ENCODE measurements at places on chromosomes 6 and 20. TPM values are rescaled to one million over a fixed set of nuclear protein-coding genes. Genes with fewer than 3 reads are reported as not detected.

- DNase-seq = no peak
These were observed 452.8 kb downstream of the RFPL4B start for GRCh38 chr6:112799889-112800288.

DNA sequence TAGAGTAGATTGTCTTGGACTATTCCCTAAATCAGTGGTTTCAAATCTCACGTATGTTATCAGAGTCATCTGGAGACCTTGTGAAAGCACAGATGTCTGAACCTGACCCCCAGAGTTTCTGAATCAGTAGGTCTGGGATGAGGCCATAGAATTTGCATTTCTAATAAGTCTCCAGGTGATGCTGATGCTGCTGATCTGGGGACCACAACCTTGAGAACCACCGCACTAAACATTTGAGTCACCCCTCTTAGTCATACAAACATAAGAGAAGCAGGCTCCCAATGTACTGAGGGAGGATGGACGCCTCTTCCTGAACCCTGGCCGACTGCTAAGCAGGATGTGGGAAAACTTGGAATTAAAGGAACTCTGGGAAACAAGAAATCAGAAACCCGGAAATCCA lies 187.8 kb upstream of the PRDM1 start:
- DNase-seq = peak; percentile 43

DNA sequence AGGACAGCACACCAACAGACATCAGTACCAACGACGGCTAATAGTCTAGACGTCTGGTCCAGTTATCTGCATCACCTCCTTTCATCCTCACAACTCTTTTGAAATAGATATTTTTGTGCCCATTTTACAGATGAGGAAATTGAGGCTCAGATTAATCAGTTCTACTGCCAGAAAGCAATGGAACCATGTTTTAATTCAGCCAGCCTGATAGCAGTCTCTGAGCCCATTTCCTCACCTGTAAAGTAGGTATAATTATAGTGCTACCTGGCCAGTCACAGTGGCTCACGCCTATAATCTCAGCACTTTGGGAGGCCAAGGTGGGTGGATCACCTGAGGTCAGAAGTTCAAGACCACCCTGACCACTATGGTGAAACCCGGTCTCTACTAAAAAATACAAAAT lies 9.8 kb upstream of the BMP7 start:
- no peak for DNase-seq

GRCh38 chr6:34680802-34681515 lies 15.6 kb downstream of the ILRUN start:
- DNase-seq = no peak

DNA sequence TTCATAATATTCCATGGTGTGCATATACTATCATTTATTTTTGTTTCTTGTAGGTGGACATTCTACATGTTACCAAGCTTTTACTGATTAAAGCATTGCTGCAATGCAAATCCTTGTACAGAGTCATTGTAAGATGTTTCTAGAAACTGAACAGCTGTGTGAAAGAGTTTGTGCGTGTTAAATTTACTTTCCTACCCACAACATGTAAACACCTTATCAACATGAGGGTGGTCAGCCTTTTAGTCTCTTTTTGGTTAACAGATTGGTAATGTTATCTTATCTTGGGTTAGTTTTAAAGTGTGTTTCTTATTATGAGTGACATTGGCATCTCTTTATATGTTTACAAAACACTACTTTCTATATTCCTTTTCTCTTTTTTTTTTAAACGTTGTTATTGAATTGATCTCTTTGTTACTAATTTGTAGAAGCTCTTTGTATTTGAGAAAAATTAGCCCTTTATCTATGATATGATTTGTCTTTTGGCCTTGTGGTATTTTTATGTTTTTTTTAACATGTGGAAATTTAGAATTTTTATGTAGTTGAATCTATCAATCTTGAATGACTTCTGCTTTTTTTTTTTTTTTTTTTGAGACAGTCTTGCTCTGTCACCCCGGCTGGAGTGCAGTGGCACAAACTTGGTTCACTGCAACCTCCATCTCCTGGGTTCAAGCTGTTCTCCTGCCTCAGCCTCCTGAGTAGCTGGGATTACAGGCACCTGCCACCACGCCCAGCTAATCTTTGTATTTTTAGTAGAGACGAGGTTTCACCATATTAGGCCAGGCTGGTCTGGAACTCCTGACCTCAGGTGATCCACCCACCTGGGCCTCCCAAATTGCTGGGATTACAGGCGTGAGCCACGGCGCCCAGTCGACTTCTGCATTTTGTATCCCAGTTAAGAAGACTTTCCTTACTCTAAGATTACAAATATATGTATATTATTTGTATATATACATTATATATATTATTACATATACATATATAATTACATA lies 112.1 kb downstream of the TCP11 start:
- DNase-seq = no peak

DNA sequence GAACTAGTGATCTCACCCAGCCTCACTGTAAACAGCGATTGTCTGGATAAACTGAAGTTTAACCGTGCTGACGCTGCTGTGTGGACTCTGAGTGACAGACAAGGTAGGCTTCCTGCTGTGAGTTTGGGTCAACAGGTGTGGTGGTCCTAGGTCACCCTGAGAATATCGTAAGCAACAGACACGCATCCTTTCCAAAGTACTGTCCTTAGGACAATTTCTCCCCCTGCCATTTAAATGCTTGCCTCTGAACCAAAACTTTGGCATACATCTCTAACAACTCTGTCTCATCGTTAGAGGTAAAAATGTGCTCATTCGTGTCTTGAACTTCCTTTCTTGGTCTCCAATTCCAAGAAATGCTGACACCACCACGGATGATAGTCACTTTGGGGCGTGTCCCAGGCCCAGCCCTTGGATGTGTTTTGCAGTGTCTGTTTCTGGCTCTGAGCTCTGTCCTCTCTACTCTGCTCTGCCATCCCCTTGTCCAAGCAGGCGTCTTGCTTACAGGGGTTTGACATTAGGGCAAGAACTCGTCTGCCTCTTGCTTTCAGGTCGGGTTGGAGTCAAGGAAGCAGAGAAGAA lies 95.5 kb downstream of the EYA2 start:
- DNase-seq = peak; percentile 61

DNA sequence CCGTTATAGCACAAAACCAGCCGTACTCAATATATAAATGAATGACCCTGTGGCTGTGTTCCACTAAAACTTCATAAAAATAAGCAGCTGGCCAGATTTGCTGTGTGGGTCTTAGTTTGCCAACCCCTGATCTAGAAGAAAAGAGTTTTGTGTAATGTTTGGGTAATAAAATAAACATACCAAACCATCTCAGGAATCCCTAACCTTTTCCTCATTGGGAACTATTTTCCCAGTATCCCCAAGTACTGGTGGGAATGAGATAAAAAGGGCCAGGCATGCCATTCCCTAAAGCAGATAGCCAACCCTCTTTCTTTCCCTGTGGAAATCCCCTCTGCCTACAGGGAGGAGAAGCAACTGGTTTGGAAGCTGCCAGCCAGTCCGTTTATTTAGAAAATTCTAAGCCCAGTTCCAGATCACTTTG lies 169.1 kb upstream of the AKAP12 start:
- DNase-seq = no peak

DNA sequence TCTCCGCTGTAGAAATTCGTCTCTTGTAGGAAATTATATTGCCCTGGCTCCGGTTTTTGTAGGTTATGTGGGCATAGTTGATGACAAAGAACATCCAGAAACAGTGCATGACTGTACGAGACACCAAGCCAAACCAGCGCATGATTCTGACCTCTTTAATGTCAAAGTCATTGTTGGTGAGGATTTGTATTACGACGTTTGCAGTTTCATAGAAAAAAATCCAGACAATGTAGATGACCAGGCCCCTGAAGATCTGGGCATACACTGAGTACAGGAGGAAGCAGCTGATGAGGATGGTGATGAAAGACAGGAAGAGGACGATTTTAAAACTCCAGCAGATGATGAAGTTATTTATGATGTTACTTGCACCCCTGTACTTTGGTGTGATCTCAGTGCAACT lies 39.1 kb upstream of the TBC1D22B start:
- DNase-seq = no peak

DNA sequence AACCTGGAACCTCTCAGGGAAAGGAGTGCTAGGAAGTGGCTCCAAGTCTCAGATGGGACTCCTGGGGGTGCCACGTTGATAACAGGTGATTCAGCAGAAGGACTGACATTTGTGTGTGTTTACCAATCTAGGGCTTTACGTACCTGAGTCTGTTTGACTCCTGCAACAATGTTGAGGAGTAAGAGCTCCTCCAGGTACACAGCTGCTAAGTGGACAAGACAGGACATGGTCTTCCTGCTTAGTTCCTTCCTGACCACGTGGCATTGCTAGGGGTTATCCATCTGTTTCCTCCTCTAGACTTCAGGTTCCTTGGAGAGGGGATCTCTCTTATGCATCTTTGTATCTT lies 164.5 kb upstream of the SLC24A3 start:
- no peak for DNase-seq

GRCh38 chr6:98116455-98116854 lies 717.9 kb upstream of the POU3F2 start:
- DNase-seq = no peak

DNA sequence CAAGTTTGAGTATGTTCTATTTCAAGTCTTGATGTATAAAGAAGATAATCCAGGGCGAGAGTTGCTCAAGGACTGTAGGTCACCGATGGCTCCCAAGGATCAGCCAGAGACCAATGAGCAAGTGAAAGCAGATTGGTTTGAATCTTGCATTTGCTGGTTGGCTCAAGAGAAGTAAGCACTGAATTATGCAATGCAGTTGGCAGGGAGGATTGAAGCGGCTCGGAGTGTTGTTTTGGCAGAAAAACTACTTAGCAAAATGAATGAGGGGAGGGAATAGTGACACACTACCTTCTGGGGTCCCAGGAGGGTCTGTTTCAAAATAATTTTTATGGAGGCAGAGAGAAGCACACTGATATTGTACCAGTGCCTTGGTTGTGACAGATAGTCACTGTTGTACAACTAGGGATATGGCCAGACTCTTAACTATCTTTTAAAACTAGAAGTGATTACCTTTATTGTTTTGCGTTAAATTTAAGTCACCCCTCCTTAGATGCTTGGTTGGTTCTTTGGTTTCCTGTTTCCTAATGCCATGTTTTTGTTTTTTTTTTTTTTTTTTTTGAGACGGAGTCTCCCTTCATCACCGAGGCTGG lies 15.7 kb downstream of the SASH1 start:
- no peak for DNase-seq

- DNase-seq = no peak
These were observed 38.9 kb upstream of the CD2AP start for GRCh38 chr6:47438481-47439347.

- no peak for DNase-seq
These were observed 13.6 kb downstream of the KCNK5 start for GRCh38 chr6:39215640-39216158.

- no peak for DNase-seq
These were observed 57.6 kb downstream of the GMDS start for GRCh38 chr6:2187826-2188225.

DNA sequence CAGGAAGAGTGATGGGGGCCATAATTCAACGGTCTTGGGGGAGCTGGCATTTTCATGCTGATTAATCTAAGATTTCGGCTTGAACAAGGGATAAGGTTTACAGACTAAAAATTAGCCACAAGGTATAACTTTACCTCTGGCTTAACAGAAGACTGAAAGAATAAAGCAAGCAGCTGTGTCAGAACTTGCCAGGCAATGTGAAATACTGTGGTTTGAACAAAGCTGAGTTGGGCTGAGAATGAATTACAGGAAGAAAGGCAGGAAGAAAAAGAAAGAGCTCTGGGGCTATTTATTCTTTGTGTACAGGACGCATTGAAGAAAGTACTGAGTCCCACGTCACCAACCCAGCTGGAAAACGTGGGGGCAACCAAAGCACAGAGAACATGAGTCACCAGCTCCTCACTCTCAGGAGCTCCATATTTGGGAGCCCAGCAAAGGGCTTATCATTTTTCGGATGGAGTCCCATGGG lies 121.5 kb upstream of the NEDD9 start:
- peak; percentile 90 for DNase-seq

DNA sequence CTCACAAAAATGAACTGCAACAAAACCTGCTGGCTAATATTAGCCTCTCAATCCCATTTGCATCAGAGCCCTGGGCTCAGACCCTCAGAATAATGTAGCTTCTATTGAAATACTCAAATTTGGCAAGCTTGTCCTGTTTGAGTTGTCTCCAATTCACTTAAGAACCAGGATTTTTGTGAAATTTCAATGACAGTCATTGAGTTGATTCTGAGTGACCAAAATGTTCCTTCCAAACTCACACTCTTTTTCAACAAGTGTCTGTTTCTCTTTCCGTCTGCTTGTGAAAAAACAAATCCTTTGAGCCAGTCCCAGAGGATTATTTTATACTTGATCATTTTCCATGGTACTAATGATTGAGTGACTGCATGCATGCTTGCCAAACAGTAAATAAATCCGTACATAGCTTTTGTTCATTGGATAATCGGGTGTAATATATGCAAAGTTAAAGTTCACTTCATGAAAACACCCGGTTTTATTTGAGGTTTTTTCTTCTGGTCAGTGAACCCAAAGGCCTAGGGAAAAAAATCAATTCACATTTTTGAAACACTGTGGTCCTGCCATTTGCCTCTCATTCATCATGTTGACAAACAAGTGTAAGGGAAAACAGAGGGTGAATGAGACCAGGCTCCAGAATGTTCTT lies 16.4 kb upstream of the SLC22A2 start:
- no peak for DNase-seq

GRCh38 chr6:50990750-50991446 lies 172.2 kb downstream of the TFAP2B start:
- no peak for DNase-seq

DNA sequence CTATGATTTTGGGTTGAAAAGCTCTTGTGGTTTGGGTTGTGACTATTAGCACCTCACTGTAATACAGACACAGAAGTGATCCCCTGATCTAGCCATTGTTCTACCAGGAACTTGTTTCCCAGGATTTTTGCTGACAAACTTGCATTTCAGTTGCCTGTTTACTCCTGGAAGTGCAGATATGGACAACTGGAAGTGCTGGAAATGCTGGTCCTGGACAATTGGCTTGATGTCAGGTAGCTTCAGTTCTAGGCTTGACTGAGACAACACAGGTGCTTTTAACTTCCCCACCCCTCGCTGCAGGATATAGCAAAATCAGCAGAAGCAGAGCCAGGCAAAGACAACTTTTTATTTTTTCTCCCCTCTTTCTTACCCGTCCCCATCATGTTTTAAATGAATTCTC lies 27.1 kb upstream of the FBXO30 start:
- no peak for DNase-seq

- DNase-seq = peak; percentile 36
These were observed 193.0 kb downstream of the ZFAND3 start for GRCh38 chr6:38012573-38012972.

DNA sequence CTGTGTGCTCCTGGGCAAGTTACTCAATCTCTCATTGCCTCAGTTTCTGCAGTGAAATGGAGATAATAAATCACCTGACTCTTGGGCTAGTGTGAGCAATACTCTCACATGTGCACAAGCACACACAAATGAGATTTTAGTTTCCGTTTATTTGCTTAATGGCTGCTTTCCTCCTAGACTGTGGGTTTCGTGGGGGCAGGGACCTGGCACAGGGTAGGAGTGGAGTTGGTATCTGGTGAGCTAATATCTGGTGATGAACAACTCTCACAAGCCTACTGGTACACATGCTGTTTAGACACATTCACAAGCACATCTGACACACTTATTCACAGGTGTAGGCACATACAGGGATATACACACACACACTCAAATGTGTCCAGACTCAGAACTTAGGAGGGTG lies 73.8 kb downstream of the TOX2 start:
- DNase-seq = peak; percentile 72

- no peak for DNase-seq
These were observed 640.2 kb upstream of the MMS22L start for GRCh38 chr6:97923249-97923648.

- no peak for DNase-seq
These were observed 700.6 kb downstream of the HACE1 start for GRCh38 chr6:104159045-104159618.

The ARMC12 gene
- 3.0 TPM for total RNA-seq

The LRRC73 gene
- total RNA-seq = 0.18 TPM

The ZNF165 gene
- total RNA-seq = 4.6 TPM

The FILIP1 gene
- total RNA-seq = not detected

The C20orf141 gene
- not detected for total RNA-seq
